Fibroblast of skin of right quadriceps (primary cell): ENCODE measurements at places on chromosomes 7 and 10.
A peak's percentile ranks its signal among the peaks of the same experiment; 100 is the strongest.

DNA sequence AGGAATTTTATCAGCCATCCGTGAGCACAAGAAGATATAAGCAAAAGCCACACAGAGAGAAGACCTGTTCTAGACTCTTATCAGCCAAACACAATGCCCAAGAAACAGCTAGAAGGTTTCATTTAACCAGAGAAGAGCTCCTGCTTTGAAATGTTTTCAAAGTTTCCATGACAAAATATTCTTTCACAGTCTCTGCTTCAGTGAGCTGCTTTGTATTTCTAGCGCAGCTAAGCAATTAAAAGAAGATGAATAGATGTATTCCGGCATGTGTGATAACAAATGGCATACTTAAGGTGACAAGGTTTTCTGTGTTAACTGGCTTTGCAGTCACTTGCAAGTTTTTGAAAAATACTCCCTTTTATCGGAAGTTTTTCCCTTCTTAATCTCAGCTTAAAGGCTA is 78.9 kb upstream of the NXPH1 start:
- no peak for DNase-seq

GRCh38 chr7:42022056-42022455 is 215.0 kb downstream of the GLI3 start:
- no peak for DNase-seq

DNA sequence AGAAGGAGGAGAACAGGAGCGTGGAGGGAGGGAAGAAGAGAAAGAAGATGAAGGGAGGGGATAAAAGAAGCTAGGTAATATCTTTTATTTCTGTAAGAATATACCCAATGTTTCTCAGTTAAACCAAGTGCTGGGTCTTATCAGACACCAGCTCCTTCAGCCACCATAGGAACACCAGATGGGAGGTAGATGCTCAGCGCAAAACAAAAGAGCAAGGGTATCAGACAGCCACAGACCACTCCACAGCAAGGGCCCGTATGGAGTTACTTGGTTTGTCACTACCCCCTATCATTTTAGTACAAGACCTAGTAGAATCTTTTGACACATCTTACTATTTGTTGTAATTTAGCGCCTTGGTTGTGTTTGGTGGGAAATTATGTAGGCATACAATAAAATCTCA is 65.9 kb upstream of the FAM133B start:
- no peak for DNase-seq

- DNase-seq = no peak
These were observed 30.1 kb downstream of the RPA3 start for GRCh38 chr7:7688310-7688709.

DNA sequence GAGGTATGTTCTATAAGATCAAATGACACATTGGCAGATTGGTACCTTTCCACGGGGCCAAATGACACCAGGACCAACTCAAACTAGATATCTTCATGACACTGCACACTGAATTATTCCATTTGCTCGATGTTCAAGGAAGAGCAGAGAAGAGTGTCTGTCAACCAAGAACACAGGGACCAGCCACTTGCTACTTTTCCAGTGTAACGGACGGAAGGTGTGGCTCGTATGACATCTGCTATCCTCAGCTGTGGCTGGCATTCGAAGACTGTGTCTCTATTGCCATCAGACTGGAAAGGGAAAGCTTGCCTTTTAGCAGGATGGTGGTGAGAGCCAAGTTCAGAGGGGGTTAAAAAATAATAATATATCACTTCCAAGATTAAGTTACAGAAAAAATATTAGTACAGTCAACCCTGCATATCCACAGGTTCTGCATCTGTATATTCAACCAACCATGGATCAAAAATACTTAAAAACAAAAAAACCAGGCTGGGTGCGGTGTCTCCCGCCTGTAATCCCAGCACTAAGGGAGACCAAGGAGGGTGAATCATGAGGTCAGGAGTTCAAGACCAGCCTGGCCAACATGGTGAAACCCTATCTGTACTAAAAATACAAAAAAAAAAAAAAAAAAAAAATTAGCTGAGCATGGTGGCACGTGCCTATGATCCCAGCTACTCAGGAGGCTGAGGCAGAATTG is 237.1 kb downstream of the PRPF18 start:
- DNase-seq = no peak

DNA sequence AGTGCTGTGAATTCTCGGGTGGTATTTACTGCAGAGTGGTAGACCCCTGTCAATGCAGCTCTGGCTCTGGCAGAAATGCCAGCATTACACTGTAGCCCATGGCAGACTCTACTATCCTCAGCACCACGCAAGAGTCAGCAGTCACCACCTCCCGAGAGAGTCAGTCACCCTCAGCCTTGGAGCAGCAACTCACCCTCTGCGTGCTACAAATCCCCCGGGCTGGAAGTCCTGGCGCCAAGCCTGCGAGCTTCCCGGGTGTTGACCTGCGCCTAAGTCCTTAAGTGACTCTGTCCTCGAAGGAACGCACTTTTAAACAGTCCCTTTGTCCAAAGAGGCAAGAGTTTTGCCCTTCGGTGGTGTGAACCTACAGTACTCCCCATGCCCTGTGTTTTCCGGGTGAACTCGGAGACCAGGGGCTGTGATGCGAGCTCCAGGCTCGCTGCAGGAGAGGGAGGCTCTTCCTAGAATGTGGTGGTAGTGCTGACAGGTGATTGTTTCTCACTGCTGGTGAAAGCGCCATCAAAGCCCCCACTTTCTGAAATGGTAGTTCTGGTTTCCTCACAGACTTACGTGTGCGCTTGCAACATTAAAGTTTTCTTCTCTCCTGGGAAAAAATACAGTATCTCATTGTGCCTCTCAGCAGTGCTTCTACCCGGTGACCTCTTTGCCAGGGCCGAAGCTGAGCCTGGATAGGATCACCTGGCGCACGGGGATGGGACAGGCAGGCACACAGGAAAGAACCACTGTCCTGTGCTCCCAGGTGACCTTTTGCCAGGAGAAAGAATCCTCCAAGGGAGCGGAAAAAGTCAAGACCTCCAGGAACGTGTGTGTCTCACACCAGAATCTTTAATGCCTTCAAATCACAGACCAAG is 33.1 kb upstream of the MBL2 start:
- no peak for DNase-seq

DNA sequence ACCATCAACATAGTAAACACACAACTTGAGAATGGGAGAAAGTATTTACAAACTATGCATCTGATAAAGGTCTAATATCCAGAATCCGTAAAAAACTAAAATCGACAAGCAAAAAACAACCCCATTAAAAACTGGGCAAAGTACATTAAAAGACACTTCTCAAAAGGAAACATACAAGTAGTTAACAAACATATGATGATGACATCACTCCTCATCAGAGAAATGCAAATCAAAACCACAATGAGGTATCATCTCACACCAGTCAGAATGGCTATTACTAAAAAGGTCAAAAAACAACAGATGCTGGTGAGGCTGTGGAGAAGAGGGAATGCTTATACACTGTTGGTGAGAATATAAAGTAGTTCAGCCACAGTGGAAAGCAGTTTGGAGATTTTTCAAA is 125.1 kb downstream of the TFPI2 start:
- no peak for DNase-seq

DNA sequence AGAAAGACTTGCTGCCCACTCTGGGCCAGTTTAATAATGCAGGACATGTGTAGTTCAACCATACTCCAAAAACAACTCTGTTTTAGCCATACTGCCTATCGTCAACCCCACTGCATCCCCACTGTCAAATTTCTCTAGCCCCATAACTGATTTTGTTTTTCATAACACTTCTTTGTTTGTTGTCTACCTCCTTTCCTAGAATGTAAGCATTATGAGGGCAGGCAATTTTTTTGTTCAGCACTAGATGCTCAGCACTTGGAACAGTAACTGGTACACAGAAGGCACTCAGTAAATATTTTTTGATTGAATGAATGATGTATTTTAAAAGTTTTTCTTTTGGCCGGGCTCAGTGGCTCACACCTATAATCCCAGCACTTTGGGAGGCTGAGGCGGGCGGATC is 183.8 kb upstream of the MKLN1 start:
- no peak for DNase-seq

GRCh38 chr7:111159426-111159825 is 68.5 kb downstream of the LRRN3 start:
- DNase-seq = peak; percentile 46

- DNase-seq = no peak
These were observed 27.0 kb upstream of the ARHGAP21 start for GRCh38 chr10:24750695-24751094.

DNA sequence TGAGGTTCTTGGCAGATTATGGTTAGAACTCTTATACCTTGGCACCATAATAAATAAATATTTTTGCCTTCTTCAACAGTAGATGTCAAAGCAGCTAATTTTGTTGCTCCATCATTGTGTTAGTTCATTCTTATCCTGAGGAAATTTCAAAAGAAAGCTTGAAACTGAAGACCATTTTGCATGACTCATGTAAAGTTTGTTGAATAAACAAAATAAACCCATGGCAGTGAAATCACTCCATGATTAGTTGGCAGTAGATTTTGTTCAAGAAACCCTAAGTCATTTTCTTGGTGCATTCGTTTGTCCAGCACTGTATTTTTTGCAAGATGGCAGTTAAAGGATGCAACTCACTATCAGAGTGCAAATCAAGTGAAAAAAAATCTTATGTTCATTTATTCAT is 91.6 kb downstream of the HECW1 start:
- DNase-seq = peak; percentile 60

GRCh38 chr7:137313201-137313600 is 30.3 kb downstream of the PTN start:
- no peak for DNase-seq

DNA sequence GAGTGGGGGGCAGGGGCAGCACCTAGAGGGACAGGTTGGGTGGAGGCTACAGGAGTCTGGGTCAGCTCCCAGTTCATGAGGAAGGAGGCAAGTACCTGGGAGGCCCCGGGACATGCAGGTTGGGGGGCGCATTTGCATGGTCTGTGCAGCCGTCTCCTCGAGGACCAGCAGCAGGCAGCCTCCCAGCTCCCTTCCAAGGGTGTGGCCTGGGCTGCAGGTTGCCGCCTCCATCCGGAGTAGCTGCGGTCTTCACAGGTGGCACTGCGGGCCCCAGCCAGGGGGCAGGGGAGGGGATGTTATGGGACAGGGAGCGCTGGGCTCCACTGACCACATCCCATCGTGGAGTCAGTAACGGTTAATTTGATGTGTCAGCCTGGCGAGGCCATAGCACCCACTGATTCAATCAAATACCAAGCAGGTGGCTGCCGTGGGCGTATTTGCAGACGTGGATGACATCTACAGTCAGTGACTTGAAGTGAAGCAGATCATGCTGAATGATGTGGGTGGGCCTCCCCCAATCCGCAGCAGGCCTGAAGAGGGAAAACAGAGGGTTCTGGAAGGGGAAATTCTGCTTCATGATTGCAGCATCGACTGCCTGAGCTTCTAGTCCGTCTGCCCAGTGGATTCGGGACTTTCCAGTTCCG is 81.6 kb downstream of the PRKAG2 start:
- no peak for DNase-seq

- peak; percentile 83 for DNase-seq
These were observed 130.0 kb upstream of the BTBD16 start for GRCh38 chr10:122140941-122141623.

GRCh38 chr7:41167836-41168235 is 535.1 kb downstream of the INHBA start:
- DNase-seq = peak; percentile 29

GRCh38 chr10:111199587-111199986 is 122.8 kb downstream of the ADRA2A start:
- DNase-seq = no peak

DNA sequence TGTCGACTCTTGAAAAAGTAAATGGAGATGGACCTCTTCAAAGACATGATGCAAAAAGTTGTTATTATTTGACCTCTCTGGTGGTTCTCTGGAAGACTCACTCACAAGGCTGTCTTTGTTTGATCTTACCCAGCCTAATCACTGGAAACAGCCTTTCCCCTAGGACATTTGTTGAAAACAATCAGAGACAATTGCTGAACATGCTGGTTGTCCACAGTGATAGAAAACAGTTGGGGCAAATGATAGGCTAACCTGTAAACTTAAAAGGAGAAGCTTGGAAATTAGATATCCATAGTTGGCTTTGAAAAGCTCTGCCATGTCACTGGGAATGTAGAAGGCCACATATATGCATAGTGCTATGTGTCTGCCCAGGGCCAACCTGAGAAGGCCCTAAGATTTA is 22.9 kb upstream of the TES start:
- no peak for DNase-seq

DNA sequence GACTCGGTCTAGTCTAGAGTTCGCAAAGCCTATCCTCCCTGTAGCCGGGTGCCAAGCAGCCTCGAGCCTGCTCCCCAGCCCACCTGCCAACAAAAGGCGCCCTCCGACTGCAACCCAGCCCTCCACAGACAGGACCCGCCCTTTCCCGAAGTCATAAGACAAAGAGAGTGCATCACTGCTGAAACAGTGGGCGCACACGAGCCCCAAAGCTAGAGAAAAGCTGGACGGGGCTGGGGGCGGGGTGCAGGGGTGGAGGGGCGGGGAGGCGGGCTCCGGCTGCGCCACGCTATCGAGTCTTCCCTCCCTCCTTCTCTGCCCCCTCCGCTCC is 622 bp upstream of the COL1A2 start:
- DNase-seq = peak; percentile 91
